ENCODE measurements at places on chromosomes 11 and 22. TPM values are rescaled to one million over a fixed set of nuclear protein-coding genes. Genes with fewer than 3 reads are reported as not detected.
A peak's percentile ranks its signal among the peaks of the same experiment; 100 is the strongest.

Gene OR4A16
- total RNA-seq, result not detected

Gene WNT11
- total RNA-seq, result not detected

DNA sequence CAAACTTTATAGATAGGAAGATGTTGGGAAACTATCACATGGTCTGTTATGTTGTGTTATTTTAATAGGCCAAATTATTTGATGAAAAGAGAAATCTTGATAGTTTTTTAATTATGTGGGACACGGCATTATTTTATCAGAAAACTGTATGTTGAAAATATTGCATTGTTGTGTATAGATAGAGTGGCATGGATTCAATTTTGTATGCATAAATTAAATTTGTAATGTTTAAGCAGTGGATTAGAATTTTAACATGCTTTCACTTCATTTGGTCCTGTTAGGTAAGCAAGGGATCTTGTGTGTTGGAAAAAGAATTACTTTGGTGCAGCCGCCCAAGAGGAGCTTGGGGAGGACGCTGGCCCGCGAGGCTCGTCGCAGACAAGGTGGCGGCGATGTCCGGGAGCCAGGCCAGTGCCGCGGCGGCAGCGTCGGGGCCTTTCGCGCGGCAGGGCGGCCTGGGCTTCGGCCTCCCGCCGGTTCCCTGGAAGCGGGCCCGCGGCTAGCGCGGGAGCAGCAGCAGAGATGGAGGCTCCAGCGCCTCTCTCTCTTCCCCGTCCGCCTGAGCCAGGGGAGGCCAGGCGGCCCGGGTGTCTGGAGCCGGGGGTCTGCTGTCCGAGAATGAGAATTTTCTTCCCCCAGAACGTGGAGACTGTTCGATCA is 82.7 kb downstream of the GGT1 start:
- no peak for DNase-seq

DNA sequence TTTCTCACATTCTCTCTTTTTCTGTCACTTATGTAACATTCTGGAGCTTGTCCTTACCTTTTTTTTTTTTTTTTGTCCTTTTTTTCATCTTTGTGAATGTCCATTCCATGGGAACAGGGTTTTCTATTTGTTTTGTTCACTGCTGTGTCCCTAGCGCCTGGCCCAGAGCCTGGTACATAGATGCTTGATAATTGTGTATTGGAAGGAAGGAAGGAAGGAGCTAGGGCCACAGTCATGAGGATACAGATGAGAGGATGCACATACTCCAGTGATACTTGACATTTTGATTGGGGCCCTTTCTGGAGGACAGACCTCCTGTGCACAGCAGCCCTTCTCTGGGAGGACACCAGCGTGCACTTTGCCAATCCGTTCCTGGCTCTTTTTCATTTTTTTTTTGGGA is 68.9 kb downstream of the KIAA1671 start:
- no peak for DNase-seq

DNA sequence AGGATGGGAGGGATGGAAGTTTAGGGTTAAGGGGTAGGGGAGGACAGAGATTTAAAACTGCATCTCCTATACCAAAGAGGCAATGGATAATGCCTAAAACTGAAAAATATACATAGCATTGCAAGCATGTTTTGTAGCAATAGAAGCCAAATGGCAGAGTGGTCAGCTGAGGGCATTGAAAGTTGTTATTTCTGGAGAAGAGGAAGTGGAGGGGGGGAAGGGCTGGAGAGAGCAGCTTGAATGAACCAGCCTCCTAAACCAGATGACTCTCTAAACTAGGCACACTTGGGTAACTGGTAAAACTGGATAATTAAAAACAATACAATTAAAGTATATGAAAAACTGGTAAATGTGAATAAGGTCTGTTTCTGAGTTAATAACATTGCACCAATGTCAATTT is 70.3 kb upstream of the TP53I11 start:
- DNase-seq, result no peak

GRCh38 chr22:38170469-38170868 is 11.2 kb downstream of the PLA2G6 start:
- DNase-seq, result no peak

- DNase-seq, result no peak
Measured at GRCh38 chr11:107050121-107050520, 31.8 kb upstream of the GUCY1A2 start.

DNA sequence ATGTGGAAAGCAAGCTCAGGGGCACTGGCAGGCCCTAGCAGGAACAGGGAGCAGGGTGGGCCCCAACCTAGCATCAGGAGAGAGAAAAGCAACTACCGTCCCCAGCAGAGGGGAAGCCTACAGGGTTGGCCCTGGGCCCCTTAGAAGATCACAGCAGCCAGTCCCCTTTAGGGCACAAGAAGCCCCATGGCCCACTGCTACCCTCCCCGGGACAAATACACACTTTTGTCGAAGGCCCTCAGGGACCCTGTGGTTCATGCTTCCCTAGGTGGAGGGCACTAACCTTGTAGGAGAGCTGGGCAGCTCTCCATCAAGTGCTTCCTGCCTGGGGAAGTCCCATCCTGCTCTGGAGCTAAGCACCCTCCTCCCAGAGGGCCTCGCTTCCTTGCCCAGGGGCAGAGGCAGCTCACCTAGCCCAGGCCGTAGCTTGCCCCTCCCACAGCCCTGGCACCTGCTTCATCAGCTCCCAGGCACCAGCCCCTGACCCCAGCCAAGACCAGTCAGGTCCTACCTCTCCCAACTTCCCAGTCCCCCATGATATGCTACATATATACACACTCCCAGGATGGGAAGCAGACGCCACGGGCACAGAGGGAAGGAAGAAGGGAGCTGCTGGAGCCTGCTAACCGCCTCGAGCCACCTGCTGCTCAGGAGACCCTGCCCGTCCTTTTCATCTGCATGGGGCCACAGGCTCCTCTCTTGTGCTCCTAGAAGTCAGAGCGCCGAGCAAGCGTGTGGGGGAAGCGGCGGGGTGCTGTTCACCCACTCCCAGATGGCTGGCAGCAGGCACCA is 20.1 kb downstream of the SUN2 start:
- no peak for DNase-seq

DNA sequence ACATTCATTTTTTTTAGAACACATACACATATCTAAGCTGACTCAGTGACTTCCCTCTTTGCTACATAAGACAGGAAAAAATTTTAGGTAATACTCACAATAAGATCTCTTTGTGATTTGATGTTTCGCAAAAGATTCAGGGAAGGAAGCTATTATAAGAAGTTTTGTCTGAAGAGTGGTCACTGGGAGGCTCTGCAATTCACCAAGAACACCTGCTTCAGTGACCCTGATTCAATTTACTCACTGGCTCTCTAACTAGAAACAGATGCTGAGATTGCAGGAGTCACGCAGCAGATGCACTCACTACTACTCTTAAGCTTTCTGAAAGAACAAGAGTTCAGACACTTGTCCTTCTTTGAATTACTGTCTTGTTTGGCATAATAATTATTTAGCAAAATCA is 193.6 kb upstream of the DDI1 start:
- DNase-seq, result no peak

- no peak for DNase-seq
Measured at GRCh38 chr11:123905826-123906225, 3.9 kb downstream of the OR8D4 start.

- no peak for DNase-seq
Measured at GRCh38 chr11:70700871-70701270, 302.5 kb downstream of the CTTN start.

DNA sequence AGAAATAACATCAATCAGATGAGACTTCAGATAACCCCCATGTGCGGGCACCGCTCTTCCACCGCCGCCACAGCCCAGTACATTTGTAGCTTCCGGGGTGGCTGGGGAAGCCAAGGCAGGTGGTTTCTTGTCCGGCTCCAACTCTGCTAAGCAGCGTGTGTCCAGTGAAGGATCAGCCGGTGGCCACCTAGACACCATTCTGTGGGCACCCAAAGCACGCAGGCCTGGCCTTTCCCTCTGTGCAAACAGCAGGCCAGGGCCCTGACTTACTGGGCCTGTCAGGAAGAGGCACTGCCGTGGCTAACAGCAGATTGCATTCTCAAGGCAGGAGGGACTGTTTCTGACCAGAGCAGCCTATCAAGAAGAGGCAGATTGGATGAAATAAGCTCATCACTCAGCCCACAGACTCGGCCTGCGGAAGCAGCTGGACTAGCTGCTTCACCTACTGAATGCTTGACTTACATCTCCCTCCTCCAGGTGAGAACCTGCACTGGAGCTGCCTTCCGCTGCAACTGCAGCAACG is 74.8 kb downstream of the ETS1 start:
- no peak for DNase-seq

DNA sequence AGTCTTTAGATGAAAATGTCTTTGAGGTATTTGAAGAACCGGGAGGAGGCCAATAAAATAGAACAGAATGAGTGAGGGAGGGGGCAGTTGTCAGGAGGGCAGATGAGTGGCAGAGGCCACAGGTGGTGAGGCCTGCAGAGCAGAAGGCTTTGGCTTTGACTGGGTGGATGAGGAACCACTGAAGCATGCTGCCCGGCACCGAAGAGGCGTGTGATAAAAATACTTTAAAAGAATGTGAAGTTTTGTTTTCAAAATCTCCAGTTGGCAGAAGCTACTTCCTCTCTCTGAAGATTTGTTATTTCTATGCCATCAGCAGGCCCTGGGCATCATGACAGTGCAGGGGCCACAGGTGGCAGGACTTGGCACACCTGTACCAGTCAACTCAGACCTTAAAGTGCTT is 6.3 kb downstream of the MS4A12 start:
- no peak for DNase-seq

DNA sequence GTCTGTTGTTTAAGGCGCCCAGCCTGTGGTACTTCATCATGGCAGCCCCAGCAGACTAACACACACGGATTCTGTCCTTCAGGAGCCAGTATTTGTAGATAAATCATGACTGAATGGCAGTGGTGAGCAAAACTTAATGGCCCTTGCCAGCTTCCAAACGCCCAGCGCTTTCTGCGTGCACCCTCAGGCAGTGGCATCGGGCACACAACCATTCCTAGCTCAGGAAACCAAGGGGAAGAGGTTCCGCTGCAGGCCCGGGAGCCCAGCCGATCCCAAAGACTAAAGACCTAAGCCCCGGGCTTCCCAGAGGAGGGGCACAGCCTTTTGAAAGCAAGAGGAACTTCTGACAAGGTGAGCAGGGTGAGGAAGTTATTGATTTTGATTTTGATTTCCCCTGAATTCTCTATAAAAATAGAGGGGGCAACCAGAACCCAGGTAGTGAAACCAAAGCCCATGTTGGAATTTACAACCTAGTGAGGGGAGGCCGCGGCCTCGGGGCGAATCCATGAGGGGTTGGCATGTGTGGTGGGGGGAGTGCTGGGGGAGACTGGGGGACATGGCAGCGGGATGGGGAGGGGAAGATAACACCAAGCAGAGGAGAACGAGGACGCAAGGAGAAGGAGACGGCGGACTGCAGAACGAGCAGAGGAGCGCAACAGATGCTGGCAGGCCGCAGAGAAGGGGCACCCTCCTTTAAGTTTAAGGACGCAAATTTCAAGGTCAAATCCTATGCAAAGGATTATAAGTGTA is 79.9 kb upstream of the SEPTIN5 start:
- DNase-seq, result no peak

DNA sequence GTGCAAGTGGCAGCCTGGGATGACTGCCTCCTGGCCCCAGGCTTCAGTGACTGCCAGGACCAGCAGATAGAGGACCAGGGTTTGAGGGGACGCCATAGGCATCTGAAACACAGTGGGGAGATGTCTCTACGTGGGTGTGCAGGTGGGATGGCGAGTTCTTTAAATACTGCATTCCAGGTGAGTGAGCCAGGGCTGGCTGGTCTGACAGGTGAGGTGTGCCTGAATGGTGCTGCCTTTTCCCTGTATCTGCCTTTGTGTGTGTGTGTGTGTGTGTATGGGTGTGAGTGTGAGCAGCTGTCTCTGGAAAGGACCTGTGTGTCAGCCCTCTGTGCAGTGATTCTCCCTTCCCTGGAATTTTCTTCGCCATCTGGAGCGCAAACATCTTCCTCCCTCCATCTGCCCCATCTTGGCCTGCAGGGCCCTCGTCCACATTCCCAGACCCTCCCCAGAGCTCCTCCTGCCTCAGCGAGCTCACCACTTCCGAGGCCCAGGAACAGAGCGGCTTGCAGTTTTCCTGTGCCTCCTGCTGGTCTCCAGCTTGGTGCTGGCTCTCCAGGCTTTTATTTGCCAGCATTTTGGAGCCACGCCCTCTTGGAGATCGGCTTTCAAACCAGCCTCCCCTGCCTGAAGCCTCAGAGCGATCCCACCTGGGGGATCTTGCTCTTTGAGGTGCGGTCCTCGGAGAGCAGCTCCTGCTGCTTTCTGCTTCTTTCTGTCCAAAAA is at the start of gene GPHA2:
GPHA2 (minus strand) TSS at position 535 of the 723 bp plus-strand sequence; CDS start at position 102, 433 bp downstream.
- DNase-seq, result no peak

DNA sequence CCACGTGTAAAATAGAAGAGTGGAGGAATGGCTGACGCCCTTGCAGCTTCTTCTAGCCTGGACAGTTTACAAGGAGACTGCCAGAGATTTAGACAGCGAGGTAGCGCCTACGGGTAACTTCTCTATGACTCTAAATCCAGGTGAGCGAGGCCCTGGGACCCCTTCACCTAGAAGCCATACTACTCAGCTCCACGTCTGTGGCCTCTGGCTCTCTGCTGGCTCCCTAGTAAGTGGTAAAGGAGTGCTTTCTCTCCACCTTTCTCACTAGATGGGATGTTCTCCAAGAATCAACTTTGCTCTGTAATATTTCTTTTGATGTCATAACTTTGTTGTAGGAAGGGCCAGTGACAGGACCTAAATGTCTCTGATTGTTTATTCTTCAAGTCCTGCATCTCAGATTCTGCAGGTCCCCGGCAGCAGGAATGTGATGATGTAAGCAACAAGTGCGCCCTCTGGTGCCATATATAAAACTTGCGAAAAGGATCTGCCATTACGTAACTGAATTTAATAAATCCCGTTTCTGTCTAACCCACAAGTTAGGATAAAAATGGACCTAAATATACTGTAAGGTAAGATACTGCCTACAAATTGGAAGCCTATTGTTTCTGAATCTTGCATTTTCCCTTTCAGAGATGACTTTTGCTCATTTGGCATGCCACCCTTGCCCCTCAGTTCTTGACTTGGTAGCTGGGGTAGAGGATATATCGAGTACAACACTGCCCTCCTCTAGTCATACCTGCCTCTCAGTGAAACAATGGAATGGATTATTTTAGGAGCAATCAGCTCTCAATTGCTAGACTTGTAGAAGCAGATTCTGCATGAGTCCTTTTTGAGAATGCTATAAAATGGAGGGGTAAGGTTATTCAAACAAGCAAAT is 11.0 kb upstream of the PTPN5 start:
- DNase-seq, result peak; percentile 49

DNA sequence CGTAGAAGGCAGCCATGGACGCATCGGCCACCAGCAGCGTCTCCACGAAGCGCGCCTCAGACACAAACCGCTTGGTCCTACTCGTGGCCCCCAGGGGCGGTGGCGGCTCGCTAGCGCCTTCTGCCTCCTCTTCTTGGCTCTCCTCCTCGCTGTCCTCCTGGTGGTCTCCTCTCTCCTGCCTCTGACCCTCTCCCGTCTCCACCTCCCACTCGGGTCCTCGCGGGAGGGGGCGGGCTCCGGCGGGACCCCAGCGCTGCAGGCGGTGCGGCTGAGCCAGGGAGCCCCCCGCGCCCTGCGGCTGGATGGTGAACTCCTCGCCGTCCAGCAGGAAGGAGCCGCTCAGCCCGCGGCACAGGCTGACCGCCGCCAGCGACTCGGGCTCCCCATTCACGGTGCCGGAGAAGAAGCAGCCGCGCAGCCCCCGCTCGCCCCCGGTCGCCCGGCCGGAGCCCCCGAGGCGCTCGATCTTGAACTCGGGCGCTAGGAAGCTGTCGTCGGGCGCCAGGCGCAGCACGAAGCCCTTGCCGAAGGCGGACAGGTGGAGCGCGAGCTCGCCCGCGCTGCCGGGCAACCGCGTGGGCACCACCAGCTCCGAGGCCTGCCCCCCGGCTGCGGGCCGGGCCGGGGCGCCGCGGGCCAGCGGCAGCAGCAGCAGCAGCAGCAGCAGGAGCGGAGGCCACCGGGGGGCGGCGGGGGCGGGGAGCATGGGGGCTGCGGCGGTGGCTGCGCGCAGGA is 661 bp downstream of the ADAMTS8 start:
- DNase-seq, result no peak

Data from activated CD4-positive, alpha-beta T cell treated with anti-CD3 and anti-CD28 coated beads, Interleukin-2, amount 10 ng/mL, durations not matched to agents 7 days and 5 days (primary cell).